ENCODE measurements at places on chromosomes 12 and 14. TPM values are rescaled to one million over a fixed set of nuclear protein-coding genes. Genes with fewer than 3 reads are reported as not detected.
A peak's percentile ranks its signal among the peaks of the same experiment; 100 is the strongest.

The LRIG3 gene
- 13.0 TPM for total RNA-seq

The PNN gene
- total RNA-seq = 31.2 TPM

The ADAM21 gene
- 0.65 TPM for total RNA-seq

The AQP6 gene
- total RNA-seq = 0.13 TPM

The HCAR2 gene
- 4.4 TPM for total RNA-seq

The PLEKHD1 gene
- total RNA-seq = 0.15 TPM

The GLS2 gene
- total RNA-seq = 0.42 TPM

The OTOGL gene
- 8.4 TPM for total RNA-seq

The KIF5A gene
- 0.18 TPM for total RNA-seq

GRCh38 chr14:50675597-50675996 is 7.5 kb upstream of the SAV1 start:
- DNase-seq = no peak

GRCh38 chr12:3012786-3013185 is 53.6 kb downstream of the TEAD4 start:
- no peak for DNase-seq

DNA sequence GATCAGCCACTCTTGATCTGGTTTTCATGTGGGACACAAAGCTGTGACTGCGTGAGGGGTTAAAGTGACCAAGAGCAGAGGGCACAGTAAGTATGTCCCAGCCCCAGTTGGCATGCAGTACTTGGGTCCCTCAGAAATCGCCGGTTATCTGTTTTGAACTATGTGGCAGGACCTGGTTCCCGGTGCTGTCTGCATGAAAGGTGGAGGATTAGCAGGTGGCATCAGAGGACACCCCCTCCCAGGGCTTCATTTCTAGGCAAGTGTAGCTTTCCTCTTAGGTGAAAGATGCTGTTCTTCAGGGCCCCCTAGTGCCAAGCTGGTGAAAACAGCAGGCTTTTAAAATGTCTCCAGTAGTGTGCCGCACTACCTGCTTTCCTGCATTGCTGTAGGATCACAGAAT is 57.1 kb downstream of the ATG14 start:
- peak; percentile 30 for DNase-seq

DNA sequence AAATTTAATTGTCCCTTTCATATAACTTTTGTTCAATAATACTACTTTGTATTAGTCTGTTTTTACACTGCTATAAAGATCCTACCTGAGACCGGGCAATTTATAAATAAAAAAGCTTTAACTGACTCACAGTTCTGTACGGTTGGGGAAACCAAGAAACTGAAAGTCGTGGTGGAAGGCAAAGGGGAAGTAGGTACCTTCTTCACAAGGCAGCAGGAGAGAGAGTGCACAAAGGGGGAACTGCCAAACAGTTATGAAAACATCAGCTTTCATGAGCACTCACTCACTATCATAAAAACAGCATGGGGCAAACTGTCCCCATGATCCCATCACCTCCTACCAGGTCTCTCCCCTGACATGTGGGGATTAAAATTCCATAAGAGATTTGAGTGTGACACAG is 1069.0 kb downstream of the FSCB start:
- no peak for DNase-seq

DNA sequence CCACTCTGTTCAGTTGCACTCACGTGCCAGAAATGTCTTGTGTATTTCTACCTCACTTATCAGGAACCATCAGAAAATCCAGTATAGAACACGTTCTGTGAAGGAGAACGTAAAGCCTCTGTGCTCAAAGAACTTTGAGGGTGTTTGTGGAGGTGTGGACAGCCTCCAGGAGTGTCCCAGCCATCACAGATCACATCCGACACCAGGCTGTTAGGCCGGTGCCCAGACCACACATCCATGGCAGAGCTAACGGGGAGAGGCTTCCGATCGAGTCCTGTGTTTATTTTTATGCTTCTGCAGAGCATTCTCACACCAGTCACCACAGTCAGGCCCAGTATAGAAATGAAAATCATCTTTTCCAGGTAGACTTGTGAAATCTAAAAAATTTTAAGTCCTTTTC is 53.6 kb downstream of the TPCN1 start:
- DNase-seq = peak; percentile 24

DNA sequence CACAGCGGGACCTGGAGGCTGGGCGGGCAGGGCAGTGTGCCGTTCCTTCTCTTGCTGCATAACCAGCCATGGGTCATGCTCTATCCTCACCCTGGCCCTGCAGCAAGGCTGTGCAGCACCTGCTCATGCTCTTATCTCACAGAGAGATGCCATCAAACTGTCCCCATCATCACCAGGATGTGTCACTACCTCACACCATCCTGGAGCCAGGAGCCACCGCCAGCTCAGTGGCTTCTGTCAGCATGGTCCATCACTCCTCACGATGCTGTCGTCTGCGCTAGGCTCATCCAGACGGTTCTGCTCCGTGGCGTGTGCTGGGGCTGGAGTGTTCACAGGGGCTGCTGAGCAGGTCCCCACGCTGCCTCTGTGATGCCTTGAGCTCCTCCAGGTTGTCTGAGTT is 77.2 kb upstream of the DYNC1H1 start:
- DNase-seq = no peak

DNA sequence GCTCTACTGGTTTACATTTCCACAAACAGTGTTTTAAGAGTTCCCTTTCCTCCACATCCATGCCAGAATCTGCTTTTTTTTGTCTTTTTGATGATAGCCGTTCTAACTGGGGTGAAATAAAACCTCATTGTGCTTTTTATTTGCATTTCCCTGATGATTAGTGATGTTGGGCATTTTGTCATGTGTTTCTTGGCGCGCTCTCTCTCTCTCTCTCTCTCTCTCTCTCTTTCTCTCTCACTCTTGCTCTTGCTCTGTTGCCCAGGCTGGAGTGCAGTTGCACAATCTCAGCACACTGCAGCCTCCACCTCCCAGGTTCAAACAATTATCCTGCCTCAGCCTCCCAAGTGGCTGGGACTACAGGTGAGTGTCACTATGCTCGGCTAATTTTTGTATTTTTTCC is 9.6 kb upstream of the MIS18BP1 start:
- no peak for DNase-seq

DNA sequence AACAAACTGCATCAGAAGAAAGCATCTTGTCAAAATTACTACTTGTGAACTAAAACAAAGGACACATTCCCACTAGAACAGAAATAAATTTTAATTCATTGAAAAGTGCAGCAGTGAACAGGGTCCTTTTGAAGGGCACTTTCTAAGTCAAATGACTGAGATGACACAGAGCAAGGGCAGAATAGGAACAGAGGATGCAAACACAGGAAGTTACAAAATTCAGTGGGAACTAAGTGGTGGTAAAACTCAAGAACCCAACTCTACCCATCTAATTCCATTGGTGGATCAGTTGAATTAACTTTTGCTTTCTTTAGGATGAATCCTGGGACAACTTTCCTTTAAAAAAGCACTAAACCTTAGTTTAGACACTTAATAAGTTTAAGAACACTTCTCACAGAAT is 45.8 kb downstream of the GNS start:
- no peak for DNase-seq

DNA sequence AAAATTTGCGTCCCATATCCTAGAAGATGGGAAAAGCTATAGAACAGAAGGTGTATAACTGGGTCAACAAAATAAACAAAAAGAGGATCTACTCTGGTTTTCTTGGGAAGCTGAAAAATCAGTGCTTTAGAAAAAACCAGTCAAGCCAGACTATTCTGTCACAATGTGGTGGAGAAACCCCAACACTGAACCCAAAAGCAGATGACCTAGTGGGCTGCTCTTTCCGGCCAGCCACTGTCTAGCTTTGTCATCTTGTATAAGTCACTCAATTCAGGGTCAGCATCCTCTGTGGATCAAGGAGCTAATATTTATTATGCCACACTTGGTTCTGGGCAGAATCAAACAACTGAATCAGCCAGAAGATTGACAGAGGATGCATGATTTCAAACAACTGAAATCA is 26.6 kb upstream of the TMCC3 start:
- DNase-seq = no peak

DNA sequence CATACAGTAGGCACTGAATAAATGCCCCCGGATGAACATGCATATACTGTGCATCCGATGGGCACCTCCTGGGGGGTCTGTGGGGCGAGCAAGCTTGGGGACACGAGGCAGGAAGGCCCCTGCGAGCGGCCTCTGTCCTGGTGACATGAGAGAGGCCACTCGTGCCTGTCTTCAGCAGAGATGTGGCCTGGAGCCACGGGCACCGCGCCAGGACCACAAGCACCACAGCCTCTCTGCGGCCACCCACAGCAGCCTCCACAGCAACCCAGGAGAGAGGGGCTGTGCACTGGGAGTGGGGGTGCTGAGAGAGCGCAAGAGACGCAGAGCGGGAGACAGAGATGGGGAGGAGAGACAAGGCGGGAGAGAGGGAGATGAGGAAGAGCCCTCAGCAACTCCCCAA is 118.5 kb downstream of the RFLNA start:
- DNase-seq = peak; percentile 75

DNA sequence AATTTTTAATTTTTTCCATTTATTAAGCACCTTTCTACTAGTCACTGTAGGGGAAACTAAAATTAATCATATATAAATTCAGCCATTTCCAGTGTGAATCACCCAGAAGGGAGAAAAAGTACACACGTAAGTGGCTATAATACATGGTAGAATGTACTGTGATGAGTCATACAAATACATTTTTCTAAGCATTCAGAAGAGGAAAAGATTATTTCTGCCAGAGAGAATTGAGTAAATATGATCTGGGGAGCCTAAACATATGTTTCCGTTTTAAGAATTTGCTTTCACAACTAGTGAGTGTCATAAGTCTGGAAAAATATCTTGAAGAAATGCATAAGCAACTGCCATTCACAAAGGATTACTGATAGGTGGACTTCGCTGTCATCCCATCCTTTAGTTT is 102.8 kb downstream of the TGFB3 start:
- no peak for DNase-seq

DNA sequence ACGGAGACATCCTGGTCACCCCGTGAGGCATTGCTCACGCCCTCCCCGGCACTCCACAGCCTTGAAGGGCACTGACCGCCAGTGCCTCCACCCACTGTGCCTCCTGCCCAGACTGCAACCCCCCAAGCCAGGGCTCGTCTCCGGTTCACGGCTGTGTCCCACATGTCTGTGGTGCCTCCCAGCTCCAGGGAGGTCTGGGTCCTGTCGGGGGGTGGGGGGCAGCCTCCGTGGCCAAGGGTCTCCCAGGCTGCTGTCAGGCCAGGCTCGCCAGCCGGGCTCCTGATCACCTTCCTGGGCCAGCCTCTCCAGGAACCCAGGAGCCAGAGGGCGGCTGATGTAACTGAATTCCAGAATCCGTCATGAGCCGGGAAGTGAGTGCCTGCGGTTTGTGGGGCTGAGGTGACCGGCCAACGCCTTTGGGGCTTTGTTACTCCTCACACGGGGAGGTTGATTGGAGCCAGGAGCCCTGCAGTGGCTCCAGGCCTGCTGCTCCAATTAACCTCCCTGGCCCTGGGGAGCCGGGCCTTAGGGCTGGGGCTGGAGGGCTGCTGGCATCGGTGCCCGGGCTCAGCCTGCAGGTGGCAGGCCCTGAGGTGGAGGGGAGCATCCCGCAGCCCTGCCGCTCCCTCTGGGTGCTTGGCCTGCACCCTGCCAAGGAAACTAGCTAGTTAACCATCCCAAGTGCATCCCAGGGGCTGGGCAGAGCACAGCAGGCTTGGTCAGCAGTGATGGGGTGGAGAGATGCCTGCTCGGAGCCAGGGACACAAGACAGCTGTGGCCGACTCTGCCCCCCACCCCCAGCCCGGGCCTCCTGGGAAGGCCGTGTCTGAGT is 36.4 kb upstream of the FBRSL1 start:
- no peak for DNase-seq

GRCh38 chr12:106136263-106136662 is 2.5 kb downstream of the NUAK1 start:
- DNase-seq = peak; percentile 90

GRCh38 chr14:68792979-68793733 is at the start of gene ZFP36L1:
Gene ZFP36L1 (minus strand): TSS chr14:68793067. CDS start chr14:68792938, 129 bp downstream.
- peak; percentile 96 for DNase-seq

DNA sequence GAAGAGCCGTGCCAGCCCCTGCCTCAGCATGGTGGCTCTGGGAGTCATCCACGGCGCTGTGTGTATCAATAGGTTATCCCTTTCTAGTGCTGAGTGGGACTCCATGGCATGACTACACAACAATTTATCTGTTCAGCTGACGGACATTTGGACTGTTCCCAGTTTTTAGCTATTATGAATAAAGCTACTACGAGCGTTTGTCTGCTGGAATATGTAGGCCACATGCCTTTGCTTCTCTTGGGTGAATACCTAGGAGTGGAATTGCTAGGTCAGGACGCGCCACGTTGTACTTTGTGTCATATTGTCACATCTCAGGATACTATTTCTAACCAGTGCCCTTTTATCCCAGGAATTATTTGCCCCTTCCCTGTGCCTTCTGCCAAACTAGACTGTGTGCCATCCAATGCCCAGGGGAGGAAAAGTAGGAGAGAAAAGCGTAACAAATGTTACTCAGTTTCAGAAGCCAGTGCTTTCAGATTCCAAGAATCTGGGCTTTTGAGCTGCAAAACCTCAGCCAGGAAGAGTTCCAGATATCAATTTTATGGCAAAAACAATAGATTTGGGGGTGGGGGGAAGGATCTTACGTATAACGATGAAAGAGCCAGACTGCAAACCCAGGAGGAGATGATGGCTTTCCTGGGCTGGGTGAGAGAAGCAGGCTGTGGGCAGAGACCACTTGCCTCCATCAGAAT is 62.5 kb upstream of the NCOR2 start:
- no peak for DNase-seq

DNA sequence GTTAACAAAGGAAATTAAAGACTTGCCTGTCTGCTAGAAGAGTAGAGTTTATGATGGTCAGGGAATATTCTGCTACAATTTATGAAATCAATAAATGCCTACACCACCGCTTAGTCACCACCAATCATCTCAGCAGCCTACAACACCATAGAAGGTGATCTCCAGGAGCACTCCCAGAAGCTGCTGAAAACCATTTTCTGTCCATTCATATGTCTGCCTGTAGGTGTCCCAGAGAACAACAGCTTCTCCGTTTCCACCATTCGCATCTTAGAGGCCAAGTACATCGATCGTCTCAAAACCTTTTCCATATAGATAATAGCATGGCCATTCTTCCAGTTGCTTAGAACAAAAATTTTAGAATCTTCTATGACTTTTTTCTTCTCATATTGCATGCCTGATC is 303.4 kb downstream of the KCNC2 start:
- DNase-seq = no peak

- DNase-seq = no peak
Observed at GRCh38 chr12:2319737-2320506, 267.1 kb downstream of the CACNA1C start.

GRCh38 chr12:52010152-52010622 is 3.4 kb downstream of the TAMALIN start:
- peak; percentile 88 for DNase-seq

DNA sequence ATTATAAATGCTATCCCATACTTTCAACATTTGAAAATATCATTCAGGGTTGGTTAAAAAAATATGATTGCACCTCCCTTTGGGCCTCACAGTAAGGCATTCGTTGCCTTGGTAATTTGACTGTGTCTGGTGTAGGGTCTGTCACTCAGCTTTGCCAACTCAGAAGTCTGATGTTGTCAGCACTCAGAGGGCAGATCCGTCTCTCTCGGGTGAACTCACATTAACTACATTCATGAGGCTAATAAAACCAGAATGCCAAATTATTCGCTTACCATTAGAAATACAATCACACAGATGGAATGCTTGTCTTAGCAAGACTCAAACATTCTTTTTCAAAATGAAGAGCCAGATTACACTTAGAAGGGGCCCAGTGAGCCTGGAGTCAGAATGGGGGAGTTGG is 53.0 kb downstream of the NPAS3 start:
- DNase-seq = no peak
